Fibroblast of lung (primary cell): ENCODE measurements at places on chromosomes 1 and 21.

- peak; percentile 75 for DNase-seq
Measured at GRCh38 chr1:115299266-115299665, 38.8 kb downstream of the NGF start.

- no peak for DNase-seq
Measured at GRCh38 chr1:35884934-35885333, 1.9 kb downstream of the AGO1 start.

GRCh38 chr1:107993920-107994319, 28.9 kb upstream of the VAV3 start:
- no peak for DNase-seq

DNA sequence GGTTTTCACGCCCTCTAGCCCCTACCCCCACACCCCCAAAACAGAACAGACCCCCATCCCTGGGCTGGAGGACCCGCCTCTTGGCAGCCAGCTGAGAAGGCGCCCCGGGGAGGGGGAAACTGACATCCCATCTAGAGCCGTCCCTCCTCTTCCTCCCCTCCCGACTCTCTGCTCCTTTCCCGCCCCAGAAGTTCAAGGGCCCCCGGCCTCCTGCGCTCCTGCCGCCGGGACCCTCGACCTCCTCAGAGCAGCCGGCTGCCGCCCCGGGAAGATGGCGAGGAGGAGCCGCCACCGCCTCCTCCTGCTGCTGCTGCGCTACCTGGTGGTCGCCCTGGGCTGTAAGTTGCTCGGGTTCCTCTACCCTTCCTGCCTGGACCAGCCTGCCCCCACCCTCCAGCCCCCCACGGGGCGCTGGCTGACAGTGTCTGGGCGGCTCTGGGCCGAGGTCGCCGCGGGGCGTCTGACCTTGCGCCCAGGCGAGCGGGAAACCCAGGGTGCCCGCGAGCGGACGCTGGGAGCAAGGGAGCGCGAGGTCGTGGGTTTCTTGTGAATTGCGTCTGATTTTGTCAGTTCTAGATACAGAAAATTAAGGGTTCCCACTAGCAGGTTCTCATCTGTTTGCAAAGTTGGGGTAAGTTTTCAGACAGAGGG, 618 bp downstream of the JAM2 start:
- DNase-seq: peak; percentile 39

- DNase-seq: peak; percentile 62
Measured at GRCh38 chr1:209583408-209583807, at the start of gene CAMK1G. Gene CAMK1G, plus strand, starts transcription at chr1:209583714. Its CDS starts 11,270 bp downstream, at chr1:209594984.

DNA sequence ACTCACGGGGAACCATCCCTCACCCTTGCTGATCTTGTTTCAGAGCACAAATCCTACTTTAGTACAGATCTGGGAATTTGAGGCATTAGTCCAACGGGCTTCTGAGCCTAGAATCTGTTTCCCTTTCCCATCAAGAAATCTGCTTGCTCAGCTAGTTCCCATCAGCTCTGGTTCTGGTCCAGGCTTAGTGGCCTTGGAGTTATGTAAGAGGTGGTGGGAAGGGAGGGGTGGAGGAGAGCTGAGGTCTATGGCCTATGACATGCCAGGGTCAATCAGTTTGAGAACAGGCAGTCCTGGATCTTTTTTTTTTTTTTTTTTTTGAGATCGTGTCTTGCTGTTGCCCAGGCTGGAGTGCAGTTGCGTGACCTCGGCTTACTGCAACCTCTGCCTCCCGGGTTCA, 4.1 kb downstream of the GSTM1 start:
- no peak for DNase-seq

DNA sequence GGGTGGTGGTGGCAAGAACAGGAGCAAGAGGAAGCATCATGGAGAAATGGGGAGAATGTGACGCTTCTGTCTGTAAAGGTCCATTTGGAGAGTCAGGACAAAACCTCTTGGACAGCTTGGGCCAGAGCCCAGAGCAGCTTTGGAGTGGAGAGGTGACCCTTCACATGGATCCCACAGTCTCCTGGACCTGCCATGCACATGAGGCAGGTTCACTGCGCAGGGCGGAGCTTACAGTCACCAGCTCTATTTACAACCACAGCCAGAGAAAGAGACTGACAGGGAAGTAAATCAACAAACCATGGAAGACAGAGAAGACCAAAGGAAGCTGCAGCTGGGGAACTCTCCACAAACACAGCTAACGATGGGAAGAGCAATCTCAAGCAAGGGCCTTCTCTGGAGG, 828 bp upstream of the RGS8 start:
- no peak for DNase-seq

DNA sequence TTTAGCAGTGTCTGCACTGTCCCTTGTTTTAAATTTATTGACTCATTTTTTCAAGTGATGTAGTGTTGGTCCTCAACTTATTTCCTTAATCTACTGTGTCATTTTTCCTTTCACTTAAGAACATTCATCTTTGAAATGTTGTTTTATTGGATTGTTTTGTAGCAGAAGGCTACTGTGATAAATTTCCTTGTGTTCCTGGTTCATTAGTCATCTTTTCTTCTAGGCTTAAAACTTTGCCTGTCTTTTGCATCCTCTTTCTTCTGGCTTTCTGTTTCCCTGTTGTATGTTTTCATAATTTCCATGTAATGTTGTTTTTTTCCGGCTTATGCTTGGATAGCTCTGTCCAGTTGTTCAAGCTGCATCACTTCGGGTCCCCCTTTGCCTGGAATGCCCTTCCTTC, 61.9 kb downstream of the UBE2T start:
- DNase-seq: no peak

DNA sequence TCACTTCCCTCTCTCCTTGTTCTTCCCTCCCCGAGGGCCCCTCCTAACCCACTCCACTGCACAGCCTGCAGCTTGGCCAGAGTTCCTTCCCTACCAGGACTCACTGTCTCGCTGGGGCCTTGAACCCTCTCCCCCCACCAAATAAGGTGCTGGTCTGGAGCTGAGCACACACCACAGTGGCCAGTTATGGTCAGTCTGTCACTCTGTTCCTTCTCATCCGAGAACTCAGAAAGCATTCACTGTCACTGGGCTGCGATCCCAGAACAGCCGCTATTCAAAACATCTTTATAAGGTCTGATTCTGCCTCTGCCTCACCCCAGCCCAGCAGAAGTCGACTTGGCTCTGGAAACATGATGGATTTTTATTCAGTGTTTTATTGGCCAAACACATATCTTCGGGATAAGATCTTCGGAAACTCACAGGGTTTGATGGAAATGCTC, 19.8 kb upstream of the LBR start:
- peak; percentile 60 for DNase-seq

DNA sequence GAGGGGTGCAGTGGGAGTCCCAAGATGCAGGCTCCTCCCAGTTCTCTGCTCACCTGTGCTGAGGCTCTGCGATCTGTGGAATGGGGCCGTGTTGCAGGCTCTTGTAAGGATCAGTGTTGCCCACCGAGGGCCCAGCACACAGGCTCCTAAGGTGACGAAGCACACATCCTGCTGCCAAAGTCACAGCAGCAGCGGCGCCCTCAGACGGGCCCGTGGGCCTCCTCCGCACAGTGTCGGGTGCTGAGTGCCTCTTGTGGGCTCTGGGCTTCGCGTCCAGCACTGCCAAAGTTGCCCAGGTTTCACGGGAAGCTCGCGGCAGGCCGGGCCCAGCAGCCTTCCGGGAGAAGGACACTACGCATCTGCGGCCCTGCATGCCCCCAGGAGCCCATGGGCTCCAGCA, 72.1 kb upstream of the ABCG1 start:
- no peak for DNase-seq

DNA sequence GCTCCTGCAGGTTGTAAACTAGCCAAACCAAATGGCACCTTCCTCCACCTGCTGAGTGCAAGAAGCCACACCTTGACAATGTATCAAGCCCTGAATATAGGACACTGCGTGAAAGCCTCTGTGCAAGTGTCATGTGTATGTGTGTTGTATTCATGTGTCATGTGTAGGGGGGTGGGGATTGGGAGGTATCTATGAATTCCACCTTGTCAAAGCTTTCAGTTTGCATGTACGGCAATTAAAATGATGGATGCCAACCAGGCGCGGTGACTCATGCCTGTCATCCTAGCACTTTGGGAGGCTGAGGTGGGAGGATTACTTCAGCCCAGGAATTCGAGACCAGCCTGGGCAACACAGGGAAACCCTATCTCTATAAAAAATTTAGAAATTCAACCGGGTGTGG, 19.8 kb downstream of the CD34 start:
- DNase-seq: no peak

DNA sequence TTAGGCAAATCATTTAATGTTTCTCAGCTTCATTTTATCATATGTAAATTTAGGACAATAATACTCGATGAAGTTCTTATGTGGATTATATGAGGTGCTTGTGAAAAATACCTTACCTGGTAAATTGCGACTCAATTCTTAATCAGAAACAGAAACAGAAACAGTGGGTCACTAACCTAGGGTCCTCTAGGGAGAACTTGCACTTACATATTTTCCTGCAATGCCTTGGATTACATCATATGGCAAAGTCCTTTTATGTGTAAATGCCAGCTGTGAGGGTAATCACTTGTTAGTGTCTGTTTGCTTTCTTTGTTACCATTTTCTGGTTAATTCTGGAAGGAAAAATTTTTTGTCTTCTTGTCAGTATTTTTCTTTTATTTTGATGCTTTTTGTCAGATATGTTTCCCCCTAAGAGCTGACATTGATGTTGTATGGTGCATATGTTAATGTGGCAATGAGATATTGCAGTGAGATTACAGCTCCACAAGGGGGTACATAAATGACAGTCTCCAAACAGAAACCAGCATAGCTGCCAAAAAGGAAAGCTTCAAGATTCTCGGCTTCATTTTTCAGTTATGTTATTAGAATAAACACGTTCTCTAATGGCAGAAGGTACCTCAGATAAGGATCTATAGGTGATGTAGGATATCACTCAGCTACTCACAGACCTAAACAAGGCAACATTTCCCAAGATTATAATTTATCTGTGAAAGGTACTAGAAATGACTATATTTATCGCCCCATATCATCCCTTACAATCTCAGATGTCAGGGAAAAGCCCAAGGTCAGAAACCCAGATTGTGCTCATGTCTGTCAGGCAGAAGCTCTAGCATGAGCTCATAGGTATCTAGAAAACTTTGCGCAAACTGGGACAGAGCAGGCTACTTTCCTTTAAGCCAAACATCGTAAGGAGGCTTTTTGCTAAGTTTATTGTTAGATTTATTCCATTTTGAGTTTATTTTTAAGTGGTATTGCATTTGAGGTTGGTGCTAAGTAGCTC, 119.9 kb downstream of the FASLG start:
- DNase-seq: peak; percentile 54

GRCh38 chr21:39531064-39531463, 79.3 kb downstream of the SH3BGR start:
- no peak for DNase-seq

- no peak for DNase-seq
Measured at GRCh38 chr21:41201385-41201784, 33.4 kb downstream of the BACE2 start.

- peak; percentile 55 for DNase-seq
Measured at GRCh38 chr21:41222247-41223068, 54.5 kb downstream of the BACE2 start.

DNA sequence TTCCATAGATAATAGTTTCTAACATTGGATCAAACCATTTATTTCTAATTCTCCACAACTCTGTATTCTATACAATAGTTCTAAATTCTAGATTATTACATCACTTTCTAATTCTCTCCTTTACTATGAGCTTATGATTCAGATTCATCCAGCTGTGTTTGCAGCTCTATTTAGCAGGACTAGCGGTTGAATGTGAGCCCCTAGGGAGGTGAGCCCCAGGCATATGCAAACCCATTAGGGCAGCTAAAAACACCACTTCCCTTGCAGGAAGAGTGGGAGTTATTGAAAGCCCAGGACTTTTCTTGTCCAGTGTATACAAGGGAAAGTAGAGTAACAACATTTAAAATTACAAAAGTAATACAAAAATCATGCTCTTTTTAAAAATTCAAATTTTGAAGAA, 56.9 kb downstream of the KRTAP19-8 start:
- no peak for DNase-seq

GRCh38 chr1:225446981-225447615, 19.3 kb upstream of the LBR start:
- no peak for DNase-seq

GRCh38 chr1:121448851-121449250, 264.1 kb downstream of the SRGAP2C start:
- no peak for DNase-seq

GRCh38 chr1:116153692-116154031, 42.5 kb downstream of the MAB21L3 start:
- DNase-seq: no peak

DNA sequence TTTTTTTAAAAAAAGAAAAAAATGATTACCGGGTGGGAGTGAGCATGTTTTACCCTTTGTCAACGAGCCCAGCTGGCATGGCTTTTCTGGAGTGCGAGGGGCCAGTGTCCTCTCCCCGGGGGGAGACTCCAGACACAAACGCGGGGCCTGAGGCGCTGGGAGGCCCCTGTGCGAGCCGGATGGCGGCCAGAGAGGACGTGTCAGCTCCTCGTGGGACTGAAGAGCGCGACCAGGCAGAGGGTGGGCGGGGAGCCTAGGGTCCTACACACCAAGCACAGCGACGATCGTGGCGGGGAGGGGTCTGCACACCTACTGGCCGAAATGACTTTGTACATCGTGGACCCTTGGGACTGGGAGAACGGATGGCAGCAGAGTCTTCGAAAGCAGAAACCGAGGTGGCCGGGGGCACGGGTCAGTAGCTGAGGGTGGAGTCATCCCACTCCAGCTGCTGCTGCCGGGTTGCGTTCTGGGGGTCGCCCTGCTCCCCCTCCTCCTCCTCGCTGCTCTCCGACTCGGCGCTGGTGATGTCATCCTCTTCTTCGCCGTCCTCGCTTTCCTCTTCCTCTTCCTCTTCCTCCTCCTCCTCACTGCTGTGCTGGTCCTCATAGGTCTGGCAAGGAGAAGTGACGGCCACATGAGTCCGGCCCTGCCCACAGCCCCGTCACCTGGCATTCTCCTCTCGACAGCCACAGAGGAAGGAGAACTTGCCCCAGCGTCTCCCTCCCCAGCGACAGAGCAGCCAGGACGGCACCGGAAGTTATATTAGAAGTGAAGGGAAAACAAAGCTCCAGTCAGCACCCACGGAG, 78.8 kb downstream of the PIK3CD start:
- DNase-seq: no peak

GRCh38 chr1:113747376-113747775, 11.9 kb downstream of the PHTF1 start:
- peak; percentile 66 for DNase-seq

- DNase-seq: no peak
Measured at GRCh38 chr1:76639181-76639580, 228.1 kb upstream of the ST6GALNAC5 start.

GRCh38 chr1:237042526-237042891, 525 bp downstream of the RYR2 start:
- no peak for DNase-seq

DNA sequence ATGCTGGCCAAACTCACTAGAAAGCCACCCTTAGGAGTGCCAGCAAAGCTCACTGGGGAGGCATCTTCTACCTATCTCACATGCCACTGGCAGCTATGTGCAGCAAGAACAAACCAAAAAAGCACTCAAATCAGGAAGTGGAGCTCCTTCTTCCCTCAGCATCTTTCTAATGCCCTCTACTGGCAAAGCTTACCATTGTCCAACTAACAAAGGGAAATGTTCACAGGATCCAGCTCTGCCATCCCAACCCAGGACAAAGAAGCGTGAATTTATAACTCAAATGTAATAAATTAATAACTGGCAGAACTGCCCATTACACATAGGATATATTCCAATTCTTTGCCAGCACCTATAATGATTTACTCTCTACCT, 38.9 kb downstream of the LEPR start:
- DNase-seq: peak; percentile 26
